ENCODE measurements at places on chromosomes 16 and 17.
A peak's percentile ranks its signal among the peaks of the same experiment; 100 is the strongest.

GRCh38 chr17:47987240-47987835 lies 16.4 kb downstream of the CDK5RAP3 start:
- DNase-seq = peak; percentile 81

- peak; percentile 29 for DNase-seq
Measured at GRCh38 chr17:81821603-81822311, 11.3 kb downstream of the MCRIP1 start.

GRCh38 chr16:47970291-47970931 lies 185.4 kb downstream of the ABCC12 start:
- peak; percentile 70 for DNase-seq

DNA sequence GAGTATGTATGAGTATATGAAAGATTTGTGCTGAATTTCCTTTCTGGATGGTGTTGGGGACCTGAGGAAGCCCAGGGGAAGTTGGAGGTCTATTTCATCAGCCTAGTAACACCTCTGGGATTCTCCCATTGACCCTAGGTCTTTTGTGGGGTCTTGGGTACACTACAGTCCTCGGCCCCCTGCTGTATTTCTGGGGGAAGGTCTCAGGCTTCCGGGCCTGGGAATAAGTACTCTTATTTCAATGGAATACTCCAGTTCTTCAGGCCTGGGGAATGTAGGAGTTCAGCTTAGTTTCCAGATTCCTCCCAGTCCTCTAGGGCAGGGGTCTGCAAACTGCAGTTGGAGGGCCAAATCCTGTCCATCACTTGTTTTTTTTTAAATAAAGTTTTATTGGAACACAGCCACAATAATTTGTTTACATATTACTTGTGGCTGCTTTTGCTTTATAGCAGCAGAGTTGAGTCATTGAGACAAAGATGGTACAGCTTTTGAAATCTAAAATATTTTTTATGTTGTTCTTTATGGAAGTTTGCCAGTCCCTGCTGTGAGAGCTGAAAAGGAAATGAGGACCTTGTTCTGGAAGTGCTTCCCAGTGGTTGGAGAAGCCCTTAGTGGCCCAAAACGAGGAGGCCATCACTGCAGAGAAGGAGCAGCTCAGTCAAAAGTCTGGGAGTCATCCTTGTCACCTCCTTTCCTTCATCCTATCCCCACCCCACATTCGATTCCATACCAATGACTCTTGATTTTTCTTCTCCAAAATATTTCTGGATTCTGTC lies 142.5 kb upstream of the HS3ST2 start:
- DNase-seq = no peak

GRCh38 chr16:66746048-66746447 lies 5.4 kb downstream of the DYNC1LI2 start:
- DNase-seq = no peak

GRCh38 chr17:51056813-51057510 lies 63.7 kb downstream of the SPAG9 start:
- DNase-seq = peak; percentile 73

- no peak for DNase-seq
Measured at GRCh38 chr17:72604518-72604917, 483.7 kb downstream of the SOX9 start.

DNA sequence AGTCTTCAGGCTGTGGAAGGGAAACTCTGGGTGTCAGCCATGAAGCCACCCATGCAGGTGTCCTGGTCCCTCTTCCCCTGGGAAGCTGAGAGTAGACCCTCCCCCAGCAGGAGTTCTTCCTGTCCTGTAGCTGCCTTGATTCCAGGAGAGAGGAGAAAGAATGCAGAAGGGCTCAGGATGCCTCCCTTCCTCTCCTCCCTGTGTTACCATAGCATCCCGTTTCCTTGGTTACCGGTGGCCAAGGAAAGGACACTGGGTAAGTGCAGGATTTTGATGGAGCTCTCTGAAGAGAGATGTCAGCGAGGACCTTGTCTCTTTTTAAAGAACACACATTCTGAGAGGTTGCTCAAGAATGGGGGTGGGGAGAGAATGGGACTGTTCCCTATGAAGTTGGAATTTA lies 304.1 kb upstream of the N4BP1 start:
- no peak for DNase-seq

DNA sequence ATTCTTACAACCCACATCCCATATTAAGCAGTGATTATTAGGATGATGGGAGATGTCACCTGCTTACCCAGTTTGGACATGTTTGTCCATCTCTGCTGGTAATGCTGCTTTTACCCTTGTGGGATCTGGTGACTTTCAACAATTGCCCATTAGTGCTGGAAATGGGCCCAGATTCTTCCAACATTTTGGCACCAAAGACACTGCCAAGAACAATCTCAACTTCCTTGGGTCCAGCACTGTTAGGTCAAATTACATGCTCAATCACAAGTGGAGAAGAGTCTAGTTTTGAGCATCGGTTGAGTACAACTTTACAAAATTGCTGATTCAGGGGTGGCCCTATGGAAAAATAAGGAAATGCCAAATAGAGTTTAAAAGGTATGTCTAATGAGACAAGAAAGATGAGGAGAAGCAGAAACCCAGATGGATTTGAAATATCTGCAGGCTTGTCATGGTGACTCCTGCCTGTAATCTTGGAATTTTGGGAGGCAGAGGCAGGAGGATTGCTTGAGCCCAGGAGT lies 13.0 kb upstream of the ZFP3 start:
- DNase-seq = no peak

DNA sequence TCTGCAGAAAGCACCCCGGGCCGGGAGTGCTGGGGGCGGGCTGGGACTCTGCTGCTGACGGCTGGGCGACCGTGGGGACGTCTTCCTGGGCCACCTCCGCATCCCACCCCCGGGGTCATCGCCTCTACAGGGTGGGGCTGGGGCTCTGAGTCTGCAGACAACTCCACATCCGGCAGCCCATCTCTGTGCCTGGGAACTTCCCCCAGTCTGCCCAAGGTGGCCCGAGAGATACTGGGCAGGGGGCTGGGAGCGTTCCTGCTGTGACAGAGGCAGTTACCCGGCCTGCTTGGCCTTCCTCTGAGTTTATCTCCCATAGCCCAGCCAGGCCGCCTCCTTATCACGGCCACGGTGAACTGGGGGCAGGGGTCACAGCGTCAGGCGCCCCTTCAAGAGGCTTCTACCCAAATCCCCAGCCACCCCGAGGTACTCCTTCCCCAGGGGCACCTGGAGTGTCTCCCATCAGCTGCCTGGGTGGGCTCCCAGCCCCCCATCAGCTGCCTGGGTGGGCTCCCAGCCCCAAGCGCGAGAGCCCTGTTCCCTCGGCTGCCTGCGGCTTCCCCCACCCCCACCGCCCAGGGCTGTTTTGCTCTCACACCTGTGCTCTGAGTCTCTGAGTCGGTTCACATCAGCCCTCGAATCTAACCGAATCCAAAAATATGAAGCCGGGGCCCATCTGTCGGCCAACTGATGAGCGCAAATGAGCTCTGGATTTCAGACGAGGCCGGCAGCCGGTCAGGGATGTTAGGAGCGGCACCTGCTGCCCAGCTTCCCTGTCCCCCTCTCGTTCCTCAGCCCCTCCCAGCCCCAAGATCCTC lies 15.6 kb upstream of the CBFA2T3 start:
- no peak for DNase-seq

DNA sequence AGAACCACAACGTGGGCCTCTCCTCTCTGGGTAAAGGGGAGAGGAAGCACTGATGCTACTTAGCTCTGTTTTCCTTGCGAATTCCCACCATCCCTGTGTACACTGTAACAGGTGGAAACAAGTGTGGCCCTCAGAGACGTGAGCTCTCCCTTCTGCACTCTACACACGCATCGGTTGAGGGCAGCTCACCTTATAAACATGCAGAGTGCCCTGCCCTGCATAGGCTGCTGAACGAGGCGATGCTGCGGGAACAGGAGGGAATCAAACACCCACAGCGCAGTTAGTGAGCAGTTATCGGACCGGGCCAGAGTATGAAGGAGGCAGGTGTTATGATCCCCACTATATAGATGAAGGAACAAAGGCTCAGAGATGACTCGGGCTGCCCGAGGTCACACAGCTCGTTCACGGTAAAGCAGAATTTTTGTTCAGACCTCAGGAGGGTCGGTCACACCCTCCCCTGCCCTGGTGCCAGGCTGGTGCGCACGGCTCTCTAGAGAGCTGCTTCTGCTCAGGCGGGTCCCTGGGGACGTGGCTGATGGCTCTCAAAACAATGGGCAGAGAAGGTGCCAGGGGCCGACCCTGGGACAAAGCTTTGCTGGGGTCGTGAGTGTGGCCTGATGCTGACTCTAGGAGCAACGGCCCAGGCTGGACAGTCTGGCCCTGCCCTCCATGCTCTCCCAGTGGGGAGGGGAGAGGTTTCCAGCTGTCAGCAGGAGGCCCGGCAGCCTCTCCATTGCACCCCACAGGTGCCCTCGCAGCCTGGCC lies 68.5 kb downstream of the RPH3AL start:
- no peak for DNase-seq

DNA sequence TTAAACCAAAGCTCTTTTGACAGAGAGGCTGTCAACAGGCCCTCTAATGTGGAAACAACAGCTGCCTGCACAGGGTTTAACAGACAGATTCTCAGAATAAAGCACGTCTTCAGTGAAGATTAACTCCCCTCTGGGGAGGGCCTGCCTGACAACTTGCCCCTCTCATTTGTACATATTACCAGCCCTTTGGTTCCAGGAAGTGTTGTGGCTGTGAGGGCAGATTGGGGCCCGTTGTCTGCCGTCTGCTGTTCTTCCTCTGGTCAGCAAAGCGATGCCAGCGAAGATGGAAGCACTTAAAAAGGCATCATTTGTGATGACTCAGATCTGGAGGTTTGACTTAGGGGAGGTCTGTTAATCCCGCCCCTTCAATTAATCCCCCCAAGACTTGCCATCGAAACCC lies 177.0 kb upstream of the IRX6 start:
- DNase-seq = peak; percentile 71

DNA sequence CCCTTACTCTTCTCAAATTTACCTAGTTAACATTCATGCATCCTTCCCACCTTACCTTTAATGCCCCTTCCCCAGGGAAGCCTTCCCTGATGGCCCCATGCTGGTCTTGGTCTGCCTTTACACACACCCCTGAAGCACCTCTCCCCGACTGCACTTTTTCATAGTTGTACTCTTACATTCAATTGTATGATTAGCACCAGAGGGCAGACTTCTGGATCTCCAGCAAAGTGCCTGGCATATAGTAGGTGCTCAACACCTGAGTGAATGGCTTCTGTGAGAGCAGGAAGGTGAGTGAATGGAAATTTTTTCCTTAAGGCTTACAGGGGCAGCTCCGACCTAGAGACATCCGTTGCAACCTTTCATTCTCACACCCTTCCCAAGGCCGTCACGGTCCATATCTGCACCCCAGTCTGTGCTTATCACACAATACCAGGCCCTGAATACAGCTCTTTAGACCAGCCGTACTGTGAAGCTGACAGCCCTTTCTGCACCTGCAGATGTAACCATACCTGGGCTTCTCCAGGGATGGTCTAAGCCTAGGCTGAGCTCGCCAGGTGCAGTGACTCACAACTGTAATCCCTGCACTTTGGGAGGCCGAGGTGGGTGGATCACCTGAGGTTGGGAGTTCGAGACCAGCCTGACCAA lies 4.4 kb downstream of the PGAP3 start:
- DNase-seq = no peak

- no peak for DNase-seq
Measured at GRCh38 chr17:58446086-58446485, 28.8 kb upstream of the RNF43 start.

DNA sequence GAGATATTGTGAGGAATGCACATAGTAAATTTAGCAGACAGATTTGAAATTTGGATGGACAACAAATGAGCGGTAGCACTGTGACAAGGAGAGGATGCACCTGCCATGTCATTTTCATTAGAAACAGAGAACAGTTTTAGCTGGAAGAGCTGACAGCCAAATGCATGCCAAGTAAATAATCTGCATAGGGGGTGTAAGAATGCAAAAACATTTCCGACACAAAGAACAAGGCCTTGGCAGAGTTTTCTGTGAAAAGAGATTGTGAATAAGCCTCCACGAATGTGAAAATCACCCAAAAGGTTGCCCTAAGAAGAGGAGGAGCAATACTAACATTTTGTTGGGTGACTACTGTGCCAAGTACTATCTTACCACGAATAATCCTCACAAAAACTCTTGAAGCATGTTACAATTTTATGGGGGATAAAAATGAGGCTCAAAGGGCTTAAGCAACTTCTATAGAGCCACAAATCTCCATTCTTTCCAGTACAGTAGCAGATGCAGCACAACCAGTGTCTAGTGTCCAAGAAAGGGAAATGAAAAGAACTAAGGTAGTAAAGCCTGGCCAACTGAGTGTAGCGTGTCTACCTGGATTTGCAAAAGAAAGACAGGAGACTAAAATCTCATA lies 28.3 kb downstream of the TMEM100 start:
- no peak for DNase-seq

DNA sequence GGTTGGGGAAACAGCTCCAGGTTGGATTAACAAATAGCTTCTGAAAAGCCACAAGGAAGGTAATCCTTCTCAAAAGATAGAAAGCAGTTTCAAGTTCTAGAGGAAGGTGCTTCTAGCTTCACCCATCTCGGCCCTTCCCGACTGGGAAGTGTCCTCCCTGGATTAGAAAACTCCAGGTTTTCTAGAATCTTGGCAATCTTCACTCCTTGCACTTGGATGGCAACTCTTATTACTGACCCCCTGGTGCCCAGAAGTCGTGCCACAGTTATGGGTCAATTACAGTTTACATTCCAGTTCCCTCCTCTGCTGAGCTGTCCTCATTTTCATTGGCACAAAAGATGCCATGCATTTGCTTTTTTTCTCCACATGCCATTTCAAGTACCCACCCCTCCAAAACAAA lies 65.6 kb downstream of the SMG6 start:
- DNase-seq = no peak

DNA sequence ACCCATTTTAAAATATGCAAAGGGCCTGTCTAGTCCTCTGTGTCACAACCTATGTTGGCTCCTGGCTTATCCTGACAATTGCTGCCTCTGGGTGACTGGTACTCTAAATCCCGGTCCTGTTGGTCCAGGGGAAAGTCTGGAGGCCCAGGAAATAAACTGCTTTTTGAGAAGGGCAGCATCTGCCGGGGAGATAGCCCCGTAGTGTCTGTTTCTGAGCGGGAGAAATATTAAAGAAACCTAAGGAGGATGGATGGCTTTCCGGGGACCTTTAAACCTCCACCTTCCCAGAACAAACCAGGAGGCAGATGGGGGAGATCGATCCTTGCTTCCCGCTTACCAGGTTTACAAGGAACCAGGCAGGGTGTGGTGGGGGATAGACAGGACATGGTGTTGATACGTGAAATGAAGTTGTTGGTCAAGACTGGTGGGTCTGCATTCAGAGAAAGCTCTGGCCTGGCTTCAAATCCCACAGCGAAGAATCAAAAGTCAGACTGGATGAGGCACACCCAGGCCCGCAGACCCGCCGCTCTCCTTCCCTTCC lies 3.8 kb downstream of the HOXB2 start:
- peak; percentile 13 for DNase-seq

GRCh38 chr17:73030995-73031394 lies 61.5 kb downstream of the SLC39A11 start:
- no peak for DNase-seq
